ENCODE measurements at places on chromosomes 7 and 10. TPM values are rescaled to one million over a fixed set of nuclear protein-coding genes. Genes with fewer than 3 reads are reported as not detected.

DNA sequence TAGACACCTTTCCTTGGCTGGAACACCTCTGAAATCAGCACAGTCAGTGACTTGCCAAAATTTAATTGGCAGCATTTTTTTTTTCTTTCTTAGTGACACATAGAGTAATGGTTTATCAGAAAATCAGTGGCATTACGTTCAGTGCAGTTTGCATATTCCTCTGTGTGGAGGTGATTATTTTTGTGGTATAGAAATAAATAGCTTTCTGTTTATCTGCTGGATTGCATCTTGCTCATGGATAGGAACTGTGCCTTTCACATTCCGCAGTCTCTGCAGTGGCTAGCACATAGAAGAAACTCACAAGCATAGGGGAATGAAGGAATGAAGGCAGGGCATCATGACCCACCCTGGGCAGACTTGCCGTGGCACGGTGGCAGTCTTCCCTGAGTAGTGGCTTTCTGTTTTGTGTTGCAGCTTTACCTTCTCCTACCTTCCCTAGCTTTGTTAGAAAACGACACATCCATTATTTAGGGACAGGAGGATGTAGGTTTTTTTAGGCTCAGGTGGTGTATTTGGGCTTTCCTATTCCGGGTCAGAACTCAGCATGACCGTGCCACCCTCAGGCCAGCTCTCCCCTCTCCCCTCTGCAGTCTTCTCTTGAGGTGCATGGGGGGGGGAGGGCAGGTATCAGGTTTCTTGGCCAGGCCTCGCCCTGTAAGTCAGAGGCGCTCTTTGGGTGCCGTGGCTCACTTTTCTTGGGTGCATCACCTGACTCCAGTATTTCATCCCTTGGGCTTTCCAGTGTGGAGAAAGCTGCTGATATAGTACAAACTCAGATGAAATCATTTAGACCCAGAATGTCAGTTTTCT is 112.5 kb upstream of the GJD4 start:
- no peak for DNase-seq

- no peak for DNase-seq
Measured at GRCh38 chr7:1942243-1942940, 272.3 kb downstream of the ELFN1 start.

DNA sequence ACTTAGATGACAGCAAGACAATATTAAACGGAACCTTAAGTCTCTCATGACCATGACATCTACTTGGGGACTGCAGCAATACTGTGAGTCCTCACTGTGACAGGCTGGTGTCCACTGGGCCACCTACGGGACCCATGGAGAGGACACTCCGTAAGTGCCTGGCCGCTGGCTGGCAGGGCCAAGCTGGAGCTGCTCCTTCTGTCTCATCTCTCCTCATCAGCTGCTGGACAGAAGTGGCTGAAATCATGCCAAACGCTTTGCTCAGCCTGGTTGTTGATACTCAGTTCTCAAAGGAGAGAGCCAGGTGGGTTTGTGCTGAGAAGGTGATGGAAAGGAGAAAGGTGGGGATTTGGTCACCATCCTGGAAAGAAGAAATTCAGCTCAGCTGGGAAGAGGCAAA is 33.3 kb downstream of the AFAP1L2 start:
- DNase-seq = no peak

AGAP6 gene
- polyA plus RNA-seq = 21.7 TPM

GRCh38 chr10:227014-227413 is 91.8 kb downstream of the ZMYND11 start:
- no peak for DNase-seq

DNA sequence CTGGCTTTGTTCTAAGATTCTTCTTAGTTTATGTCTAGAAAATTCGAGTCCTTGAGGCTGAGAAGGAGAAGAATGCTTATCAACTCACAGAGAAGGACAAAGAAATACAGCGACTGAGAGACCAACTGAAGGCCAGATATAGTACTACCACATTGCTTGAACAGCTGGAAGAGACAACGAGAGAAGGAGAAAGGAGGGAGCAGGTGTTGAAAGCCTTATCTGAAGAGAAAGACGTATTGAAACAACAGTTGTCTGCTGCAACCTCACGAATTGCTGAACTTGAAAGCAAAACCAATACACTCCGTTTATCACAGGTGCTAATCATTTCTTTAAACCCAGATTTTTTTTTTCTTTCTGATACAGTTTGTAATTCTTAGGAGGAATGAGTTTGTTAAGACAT is 6.7 kb downstream of the CEP55 start:
- DNase-seq = no peak

TUBAL3 gene
- not detected for polyA plus RNA-seq

GRCh38 chr10:97229322-97230015 is 43.7 kb upstream of the SLIT1 start:
- DNase-seq = no peak
